Regular cardiac myocyte (primary cell): ENCODE measurements at places on chromosomes 12 and 14. TPM values are rescaled to one million over a fixed set of nuclear protein-coding genes. Genes with fewer than 3 reads are reported as not detected.

OASL gene
- total RNA-seq, result under 0.01 and 0.56 TPM in 2 replicates

LRP1 gene
- 202 and 326 TPM in 2 replicates for total RNA-seq

TMCC3 gene
- 0.19 and 1.1 TPM in 2 replicates for total RNA-seq

IFI27L2 gene
- total RNA-seq, result 91.6 and 110 TPM in 2 replicates

TMEM63C gene
- total RNA-seq, result under 0.01 and 0.56 TPM in 2 replicates

RNU4-1 gene
- under 0.01 TPM in 1 of 2 replicates, not detected in the other for total RNA-seq

GPR84 gene
- total RNA-seq, result not detected in 2 replicates

BDKRB2 gene
- 0.58 and 11.0 TPM in 2 replicates for total RNA-seq

TPH2 gene
- under 0.01 TPM in 1 of 2 replicates, not detected in the other for total RNA-seq

GIT2 gene
- total RNA-seq, result 35.5 and 47.9 TPM in 2 replicates

VDR gene
- 3.8 and 6.2 TPM in 2 replicates for total RNA-seq

RBM19 gene
- total RNA-seq, result 14.9 and 24.7 TPM in 2 replicates

RASAL1 gene
- not detected in 2 replicates for total RNA-seq

IL31 gene
- total RNA-seq, result not detected in 2 replicates

NEUROD4 gene
- not detected in 2 replicates for total RNA-seq

INSM2 gene
- total RNA-seq, result under 0.01 TPM in 1 of 2 replicates, not detected in the other
